ENCODE measurements at places on chromosomes 3 and 15. TPM values are rescaled to one million over a fixed set of nuclear protein-coding genes. Genes with fewer than 3 reads are reported as not detected.

DNA sequence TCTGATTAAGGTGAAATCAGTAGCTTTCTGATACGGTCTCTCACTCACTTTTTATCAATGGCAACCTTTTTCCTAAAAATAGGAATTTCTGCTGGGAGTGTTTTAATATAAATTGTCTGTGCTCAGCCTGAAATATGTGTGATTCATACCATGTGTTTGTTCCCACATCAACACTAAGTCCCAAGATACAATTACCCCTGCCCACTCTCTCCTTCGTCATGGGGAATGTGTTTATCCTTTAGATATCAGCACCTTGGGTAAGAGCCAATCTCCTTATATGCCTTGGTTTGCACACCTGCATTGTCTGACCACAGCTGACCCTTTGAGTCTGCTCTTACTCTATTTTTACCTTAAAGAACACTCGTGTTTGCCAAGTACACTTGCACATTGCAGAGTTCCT is 356.4 kb downstream of the LPP start:
- no peak for DNase-seq

DNA sequence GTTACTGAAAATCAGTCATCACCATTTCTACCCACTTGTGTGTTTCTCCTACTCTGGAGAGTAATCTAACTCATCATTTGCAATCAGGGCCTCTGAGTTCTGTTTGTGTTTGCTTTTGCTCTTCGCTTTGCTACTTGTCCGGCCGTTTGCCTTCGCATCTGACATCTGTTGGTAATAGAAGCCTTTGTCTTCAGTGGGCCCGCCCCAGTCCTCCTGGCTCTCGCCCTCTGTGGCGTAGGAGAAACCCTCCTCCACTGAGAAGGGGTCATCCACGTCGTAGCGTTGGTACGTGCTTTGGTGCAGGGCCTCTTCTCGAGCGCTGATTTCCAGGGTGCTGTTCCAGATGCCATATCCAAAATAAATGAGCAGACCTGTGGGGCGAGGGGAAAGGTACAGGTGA is 48.3 kb downstream of the CLDN11 start:
- no peak for DNase-seq

DNA sequence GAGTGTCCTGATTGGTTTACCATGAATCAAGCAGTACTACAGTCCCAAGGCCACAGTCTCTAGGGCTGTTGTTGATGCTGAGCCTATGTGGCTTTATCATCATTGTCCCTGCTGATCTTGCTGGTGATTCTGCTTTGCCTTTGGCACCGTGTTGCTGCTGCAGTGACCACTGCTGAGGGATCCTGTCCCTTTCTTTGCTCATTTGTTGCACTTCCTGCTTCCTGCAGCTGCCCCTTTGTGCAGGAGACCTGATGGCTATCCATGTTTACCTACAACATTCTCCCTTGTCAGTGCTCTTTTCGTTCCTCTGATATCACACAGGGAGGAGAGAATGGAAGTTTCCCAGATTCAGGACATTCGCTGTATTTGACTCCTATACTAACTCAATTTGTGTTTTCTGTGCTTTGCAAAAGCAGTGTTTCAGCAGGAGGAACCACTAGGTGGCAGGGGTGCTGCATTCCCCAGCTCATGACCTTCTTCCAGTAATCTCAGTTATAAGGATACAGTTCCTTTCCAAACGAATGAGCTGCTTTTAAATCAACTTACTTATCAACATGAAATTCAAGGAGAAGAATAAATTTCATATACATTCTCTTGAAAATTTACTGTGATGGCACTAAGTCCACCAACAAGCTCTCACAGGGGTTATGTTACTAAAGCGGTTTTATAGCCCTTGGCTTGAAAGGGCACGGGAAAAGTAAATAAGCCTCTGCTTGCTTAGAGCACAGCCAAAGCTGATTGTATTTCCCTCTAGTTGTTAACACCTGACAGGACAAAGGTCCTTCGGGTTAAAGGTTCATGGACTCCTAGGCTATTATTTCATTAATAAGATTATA is 9.7 kb upstream of the THUMPD3 start:
- DNase-seq: peak; percentile 71

- DNase-seq: no peak
Measured at GRCh38 chr15:101028321-101028720, 109.2 kb downstream of the LRRK1 start.

- no peak for DNase-seq
Measured at GRCh38 chr3:169869484-169870220, at the start of gene LRRC31. Gene LRRC31 (minus strand): TSS chr3:169869935. CDS start chr3:169869807, 128 bp downstream.

GRCh38 chr3:66449411-66449974 is 51.3 kb downstream of the LRIG1 start:
- DNase-seq: no peak

DNA sequence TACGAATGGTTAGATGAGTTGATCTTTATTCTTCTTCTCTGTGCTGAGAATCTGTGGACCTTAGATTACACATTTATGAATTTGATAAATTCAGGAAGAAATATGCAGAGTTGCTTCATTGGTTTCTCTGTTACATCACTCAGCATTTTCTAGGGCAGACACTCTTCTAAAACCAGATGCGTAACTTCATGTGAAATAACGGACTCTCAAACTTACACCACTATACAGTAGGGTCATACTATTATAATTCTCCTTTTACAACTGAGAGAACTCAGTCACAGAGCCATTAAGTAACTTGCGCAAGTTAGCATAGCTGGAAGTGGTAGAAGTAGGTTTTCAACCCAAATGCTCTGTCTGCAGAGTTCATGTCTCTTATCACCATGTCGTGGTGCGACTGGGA is 5.7 kb downstream of the TMEM207 start:
- DNase-seq: no peak

DNA sequence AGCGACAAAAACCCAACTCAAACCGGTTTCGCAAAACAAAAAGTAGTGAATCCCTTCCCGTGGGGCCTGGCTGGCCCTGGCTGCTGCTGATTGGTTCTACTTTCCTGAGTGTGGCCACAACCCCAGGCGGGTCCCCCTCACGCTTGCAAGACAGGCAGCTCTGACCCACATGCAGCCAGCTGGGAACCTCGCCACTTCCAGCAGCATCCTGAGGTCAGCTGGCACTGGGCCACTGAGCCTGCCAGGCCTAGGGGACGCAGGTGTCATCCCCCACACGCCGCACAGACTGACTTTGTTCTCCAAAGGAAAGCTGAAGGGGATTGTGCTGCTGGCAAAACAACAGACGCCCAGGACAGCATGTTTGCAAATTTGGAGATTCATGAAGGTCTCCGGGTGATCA is 111.1 kb downstream of the TPRA1 start:
- DNase-seq: no peak

GRCh38 chr3:115165701-115166100 is 18.6 kb upstream of the ZBTB20 start:
- DNase-seq: no peak

Gene MSL2
- 19.2 TPM for total RNA-seq

- DNase-seq: no peak
Measured at GRCh38 chr3:194364652-194365434, 4.7 kb downstream of the LRRC15 start.

GRCh38 chr3:56856752-56857151 is 55.0 kb upstream of the ARHGEF3 start:
- no peak for DNase-seq

DNA sequence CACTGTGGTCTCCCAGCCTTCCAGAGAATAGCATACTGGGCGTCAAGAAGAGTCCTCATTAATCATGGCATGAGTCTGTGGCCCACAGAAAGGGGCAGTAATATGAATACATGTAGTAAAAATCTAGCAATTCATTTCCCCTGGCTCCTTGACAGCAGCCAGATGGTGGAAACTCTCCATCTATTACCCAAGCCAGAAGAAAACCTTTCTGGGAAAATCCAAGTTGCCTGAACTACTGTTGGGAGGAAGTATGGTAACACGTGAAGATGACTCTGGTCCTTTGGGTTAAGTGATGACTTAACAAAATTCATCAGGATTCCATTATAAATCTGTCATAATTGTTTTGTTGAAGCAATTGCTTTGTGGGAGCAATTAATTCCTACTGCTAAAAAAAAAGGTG is 530.5 kb downstream of the FHIT start:
- DNase-seq: no peak

Gene FAN1
- 17.3 TPM for total RNA-seq
